ENCODE measurements at places on chromosomes 5 and 9.

DNA sequence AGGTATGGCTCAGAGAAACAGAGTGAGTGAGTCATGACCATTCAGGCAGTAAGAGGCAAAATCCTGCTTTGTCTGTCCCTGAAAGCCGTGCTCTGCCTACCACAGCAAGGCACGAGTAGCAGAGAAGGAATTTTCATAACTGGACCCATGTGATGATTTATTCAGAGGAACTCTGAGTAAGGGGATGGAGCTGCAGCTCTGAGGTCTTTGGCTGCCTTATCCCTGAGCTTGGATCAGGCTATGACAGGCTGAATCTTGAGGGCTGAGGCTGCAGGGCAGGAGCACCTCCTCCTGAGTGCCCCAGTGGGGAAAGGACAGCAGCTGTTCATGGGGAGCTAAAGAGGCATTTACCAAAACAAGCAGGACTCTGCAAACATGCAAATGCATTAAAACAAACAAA, 183.4 kb downstream of the PAPPA start:
- no peak for ATAC-seq

DNA sequence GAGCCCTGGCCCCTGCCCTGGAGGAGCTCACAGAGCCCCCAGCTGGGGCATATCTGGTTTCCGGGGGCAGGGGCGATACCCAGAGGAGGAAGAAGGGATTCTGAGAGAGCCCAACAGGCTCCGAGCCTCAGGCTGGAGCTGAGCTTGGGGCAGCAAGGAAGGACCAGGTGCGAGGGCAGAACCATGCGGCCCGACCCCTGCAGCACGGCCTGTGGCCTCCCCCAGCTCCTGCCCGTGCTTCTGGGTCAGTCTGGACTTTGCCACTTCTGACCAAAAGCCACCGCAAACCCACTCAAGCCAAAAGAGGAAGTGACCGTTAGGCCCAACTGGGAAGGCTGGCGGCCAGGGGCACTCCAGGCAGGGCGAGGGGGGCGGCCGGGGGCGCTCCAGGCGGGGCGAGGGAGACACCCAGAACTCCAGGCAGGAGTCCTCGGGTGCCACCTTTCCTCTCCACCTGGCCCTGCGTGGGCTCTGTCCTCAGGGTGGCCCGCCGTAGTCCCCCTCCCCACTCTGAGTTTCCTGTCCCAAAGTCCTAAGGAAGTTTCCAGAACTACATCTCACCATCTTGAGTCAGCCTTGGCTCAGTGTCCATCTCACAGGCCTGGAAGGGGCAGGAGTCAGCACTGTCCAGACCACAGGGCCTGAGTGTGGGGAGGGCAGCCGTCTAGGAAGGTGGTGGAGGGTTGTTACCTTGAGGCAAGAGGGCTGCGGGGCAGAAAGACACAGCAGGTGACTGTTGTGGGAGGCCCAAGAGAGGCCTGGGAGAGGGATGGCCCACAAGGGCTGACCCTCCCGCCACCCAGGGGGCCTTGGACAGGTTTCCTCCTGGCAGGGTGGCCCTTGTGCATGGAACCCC, 946 bp upstream of the LTC4S start:
- ATAC-seq: no peak

DNA sequence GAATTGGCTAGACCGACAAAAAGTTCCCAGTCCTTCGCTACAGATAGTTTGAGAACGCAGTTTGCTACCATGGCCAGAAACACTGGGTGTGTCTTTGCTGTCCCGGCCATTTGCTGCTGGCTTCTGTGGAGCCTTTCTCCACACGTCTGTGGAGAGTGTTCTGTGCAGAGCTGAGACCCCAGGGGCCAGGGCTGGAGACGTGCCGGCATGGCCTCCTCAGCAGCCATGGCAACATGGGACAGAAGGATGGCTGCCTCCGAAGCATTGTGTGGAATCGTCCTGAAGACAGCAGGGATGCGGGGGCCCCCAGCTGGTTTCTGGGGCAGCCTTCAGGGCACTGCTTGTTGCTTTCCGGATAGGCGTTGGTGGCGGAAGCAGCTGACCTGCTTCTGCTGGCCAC, 142.8 kb downstream of the GADD45G start:
- ATAC-seq: no peak

DNA sequence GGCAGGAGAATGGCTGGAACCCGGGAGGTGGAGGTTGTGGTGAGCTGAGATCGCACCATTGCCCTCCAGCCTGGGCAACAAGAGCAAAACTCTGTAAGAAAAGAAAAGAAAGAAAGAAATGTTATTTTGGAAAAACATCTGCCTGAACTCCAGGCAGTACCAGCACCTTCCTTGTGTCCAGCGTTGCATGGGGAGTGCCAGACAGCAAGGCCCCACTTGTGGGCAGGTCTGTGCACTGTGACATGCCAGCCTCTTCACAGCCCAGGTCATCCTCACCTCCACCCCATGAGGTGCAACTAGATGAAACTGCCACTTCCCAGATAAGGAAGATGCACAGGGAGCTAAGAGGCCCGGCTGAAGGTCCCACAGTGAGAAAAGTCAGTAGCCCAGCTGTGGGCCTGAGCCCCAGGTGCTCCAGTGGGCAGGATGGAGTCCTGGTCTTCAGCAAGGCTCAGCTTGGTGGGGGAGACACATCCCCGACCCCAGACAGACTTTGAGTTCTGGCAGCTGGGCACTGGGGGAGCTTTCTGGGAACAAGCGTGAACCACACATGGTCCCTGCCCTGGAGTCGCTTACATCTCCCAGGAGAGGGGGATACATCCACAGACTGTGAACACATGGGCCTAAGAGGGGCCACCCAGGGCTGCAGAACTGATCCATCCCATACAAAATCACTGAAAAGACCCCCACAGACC, 146.9 kb upstream of the IER5L start:
- ATAC-seq: no peak

DNA sequence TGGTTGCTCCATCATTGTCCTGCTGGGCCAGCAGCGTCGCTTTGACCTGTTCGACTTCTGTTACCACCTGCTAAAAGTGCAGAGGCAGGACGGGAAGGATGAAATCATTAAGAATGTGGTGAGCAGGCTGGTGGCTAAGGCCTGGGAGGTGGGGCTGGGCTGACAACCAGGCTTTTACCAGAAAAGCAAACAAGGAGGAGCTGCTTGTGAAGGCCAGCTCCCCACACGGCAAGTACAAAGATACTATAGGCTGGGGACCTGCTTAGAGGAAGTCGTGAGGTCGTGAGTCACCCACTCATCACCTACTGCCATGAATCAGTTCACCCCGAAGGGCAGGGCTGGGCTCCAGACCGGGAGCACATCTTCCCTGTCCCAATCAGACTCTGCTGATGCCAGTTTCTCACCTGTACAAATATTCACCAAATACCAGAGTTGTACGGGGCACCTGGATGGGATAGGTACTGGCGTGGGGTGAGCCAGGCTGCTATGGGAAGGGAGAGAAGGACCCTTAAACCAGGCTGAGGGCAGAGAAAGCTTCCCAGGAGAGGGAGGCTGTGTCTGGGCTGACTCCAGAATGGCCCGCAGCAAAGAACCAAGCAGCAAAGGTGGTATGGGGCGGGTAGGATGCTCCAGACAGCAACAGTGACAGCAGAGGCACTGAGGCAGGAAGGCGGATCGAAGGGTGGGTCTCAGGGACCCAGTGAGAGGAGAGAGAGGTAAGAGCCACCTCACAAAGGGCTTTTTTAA, 69.3 kb upstream of the NIPAL4 start:
- peak; percentile 98 for ATAC-seq

DNA sequence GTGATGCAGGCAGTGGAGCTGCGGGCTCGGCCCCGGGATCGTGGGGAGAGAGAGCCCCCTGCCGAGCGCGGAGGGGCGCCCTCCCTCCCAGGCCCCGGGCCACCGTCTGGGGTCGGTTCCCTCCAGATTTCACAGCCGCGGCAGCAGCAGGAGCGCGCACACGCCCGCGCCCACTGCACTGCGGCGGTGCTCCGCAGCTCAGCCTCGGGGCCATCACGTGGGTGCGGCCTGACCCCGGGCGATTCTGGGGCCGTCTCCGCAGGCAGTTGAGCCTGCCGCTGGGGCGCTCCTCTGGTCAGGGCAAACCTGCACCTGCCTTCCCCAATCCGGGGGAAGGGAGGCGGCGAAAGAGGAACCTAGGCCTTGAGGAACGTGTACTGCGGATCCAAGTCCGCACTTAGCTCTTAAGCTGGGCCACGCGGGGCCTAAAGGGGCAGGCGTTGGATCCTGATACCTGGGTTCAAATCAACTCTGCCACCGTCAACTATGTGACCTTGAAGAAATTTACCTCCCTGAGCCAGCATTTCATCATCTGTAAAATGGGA, 9.4 kb upstream of the DELE1 start:
- peak; percentile 61 for ATAC-seq

Measured in activated CD4-positive, CD25-positive, alpha-beta regulatory T cell treated with anti-CD3 and anti-CD28 coated beads, Interleukin-2, amount 50 U/mL, for 24 hours (primary cell).